Heart right ventricle (tissue), 16 donors: ENCODE measurements at places on chromosomes 6 and 20. TPM values are rescaled to one million over a fixed set of nuclear protein-coding genes. Genes with fewer than 3 reads are reported as not detected.

The CD83 gene
- polyA plus RNA-seq = 0.80 TPM

The WFDC13 gene
- not detected for polyA plus RNA-seq

The TRPC4AP gene
- 32.7 TPM for polyA plus RNA-seq

DNA sequence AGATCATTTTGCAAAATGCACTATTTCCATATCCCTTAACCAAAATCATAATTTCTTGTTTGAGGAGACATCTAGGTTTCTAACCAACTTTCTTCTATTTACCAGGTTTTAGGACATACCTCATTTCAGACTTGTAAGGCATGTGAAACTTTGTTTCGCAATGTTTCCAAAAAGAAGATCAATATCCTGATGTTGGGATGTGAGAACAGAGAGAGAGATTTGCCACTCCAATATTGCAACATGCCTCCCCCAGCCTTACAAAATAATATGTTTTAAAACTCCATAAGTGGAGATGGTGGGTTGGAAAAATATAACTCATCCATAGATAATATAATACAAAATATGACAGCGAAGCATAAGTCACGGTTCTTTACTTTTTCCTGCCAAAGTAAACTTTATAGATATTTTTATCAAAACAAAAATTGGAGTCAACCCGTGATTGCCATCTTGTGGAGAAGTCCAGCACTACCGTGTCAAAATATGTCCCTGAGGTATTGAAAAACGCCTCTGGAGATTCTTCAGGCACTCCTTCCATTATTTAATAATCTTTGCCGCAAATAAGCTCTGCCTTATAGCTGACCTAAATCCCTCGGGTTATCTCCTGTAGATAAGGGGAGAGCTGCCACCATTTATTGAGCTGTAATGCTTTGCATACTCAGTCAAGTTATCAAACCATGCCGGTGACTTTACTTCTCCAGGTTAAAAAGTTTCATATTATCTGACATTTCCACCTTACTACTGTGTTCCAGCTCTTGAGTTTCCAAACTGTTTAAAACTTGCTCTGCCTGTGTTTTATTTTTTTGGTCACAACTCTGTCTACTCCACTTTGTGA is 534.2 kb downstream of the HACE1 start:
- DNase-seq = no peak

The ACSS2 gene
- polyA plus RNA-seq = 65.4 TPM

The LIME1 gene
- polyA plus RNA-seq = 4.9 TPM

- no peak for DNase-seq
Observed at GRCh38 chr20:25070821-25071473, 11.0 kb downstream of the VSX1 start.

DNA sequence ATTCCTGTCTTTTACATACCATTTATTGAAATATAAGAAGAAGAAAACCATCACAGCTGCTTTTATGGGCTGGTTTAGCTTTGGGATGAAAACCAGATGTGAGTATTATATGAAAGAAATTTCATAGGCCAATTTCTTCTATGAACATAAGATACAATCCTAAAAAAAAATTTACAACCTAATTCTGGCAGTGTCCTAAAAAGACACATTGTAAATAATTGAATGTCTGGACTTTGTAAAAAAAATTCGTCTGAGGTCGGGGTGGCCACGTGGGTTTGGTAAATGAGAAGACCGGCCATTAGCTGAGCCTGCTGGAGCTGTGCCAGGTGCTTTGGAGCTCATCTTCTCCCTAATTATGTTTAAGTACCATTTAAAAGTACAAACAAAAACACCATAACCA is 26.8 kb downstream of the DACT2 start:
- no peak for DNase-seq

DNA sequence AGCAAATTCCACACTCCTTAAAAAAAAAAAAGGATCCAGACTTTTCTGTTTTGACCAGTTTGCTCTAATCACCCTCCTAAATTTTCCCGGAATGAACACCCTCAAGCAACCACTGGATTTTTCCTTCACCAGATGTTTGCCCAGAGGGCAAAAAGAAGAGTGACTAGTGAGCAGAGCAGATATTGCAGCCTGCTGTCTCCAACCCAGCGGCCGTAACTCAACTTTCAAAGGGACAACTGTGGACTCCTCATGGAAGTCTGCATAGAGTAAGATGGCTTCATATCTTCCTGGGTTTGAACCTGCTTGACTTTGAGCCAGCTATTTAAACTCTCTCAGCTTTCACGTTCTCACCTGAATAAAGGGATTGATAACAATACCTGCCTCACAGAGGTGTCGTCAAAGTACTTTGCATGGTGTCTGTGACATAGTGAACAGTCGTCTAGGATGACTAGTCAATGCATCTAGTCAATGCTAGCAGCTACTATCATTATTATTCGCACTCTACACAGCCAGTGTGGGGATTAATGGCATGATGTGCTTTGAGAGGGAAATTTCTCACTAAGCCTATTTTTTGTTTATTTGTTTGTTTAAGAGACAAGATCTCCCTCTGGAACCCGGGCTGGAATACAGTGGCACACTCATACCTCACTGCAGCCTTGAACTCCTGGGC is 92.2 kb upstream of the HIVEP1 start:
- DNase-seq = no peak

- no peak for DNase-seq
Observed at GRCh38 chr20:1298166-1298565, 30.8 kb downstream of the SDCBP2 start.

The BEND6 gene
- polyA plus RNA-seq = 0.15 TPM

The SYNE1 gene
- polyA plus RNA-seq = 18.9 TPM

The TSPO2 gene
- not detected for polyA plus RNA-seq

DNA sequence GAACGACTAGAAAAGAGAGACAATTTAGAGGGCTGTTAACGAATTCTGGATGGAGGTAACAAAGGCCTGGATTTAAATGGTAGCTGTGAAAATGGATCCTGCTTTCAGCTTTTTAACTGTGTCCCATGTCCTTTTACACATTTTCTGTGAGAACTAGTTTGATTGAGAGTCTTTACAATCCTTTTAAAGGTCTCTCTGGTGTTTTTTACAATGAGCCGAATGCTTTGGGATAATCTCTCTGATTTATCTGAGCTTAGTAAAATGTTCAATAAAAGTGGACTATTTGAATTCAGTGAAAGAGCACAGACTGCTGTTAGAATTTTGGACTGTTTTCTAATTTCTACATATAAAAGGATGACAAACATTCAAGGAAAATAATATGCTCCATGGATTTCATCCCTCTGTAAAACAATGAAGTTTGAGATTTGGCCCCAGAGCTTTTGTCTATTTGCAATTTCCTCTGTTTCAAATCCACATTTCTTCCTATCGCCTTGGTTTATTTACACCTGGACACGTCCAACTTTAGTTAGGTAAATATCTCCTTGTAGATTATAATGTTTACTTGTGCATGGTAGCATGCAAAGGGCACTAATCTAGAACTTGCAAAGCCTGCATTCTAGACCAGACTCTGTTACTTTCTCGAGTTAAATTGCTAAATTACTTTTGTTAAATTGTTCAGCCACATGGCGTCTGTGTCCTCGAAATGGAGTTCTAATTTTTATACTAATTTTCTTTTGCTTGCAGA is 871.0 kb upstream of the CITED2 start:
- DNase-seq = no peak

DNA sequence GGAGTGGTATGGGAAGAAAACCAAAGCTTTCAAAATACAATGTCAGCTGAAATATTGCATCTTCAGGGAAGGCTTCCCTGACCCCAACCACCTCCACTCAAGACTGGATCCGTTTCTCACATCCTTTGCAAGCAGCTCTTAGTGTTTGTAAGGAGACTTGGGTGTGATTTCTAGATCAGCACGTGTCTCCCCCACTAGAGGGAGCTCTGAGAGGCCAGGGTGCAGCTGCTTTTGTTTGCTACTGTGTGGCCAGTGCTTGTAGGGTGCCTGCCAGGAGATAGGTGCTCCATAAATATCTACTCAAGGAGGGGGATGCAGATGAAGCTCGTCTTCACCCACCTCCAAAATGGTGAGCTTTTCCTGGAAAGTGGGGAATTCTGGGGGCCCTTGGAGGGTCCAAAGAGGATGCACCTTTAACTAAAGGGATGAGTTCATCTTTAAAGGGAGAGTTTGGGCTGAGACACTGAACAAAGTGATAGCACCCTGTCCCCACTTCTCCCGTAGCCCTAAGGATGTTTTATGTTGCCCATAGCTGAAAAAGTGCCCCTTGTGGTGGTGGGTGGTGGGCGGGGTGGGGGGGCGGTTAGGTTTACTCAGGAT is 52.6 kb upstream of the MAFB start:
- peak; percentile 27 for DNase-seq

DNA sequence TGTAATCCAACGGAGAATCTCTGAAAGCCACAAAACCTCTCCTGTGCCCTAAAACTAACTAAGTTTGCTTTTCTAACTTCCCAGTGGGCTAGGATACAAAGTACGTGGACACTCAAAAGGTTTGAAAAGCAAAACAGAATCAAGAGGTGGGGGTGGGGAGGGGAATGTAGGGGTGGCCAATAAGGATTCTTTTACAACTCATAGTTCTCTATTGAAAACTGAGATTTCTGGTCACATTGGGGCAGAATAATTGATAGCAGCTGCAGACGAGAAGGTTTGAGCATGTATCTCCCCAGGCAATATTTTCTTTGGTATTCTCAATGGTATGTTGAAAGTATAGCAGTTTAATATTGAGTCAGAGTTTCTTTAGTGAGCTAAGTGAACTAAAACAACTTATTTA is 376.7 kb upstream of the CITED2 start:
- DNase-seq = no peak

DNA sequence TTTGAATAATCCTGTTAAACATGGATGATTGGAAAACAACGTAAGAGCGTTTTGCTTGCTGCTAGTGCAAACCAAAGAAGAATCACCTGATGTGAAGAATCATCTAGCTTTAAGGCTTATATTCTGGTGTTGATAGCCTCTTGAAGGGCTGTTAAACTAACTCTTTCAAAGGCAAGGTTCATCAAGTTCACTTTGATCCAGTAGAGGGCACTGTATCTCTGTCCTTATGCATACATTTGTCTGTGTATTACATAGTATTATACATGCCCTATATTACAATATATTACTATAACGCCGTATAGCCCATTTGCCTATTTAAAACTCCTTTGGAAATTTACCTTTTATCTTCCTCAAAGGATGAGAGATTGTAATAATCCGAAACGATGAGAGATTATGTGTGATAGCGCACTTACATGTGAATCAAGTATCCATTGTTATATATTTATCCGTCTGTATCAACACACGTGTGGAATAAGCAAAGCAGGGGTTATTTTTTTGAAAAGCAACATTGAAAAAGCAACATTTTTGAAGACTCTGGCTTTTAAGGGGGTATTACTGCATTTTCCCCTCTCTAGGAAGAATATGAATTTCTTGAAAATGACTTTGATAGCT is 50.8 kb upstream of the NRN1 start:
- DNase-seq = no peak

The SLC22A7 gene
- 0.15 TPM for polyA plus RNA-seq

- DNase-seq = no peak
Observed at GRCh38 chr6:117603821-117604220, 1.5 kb upstream of the GOPC start.

The PEX3 gene
- polyA plus RNA-seq = 5.0 TPM

- no peak for DNase-seq
Observed at GRCh38 chr6:31636698-31637596, 15.5 kb downstream of the BAG6 start.

DNA sequence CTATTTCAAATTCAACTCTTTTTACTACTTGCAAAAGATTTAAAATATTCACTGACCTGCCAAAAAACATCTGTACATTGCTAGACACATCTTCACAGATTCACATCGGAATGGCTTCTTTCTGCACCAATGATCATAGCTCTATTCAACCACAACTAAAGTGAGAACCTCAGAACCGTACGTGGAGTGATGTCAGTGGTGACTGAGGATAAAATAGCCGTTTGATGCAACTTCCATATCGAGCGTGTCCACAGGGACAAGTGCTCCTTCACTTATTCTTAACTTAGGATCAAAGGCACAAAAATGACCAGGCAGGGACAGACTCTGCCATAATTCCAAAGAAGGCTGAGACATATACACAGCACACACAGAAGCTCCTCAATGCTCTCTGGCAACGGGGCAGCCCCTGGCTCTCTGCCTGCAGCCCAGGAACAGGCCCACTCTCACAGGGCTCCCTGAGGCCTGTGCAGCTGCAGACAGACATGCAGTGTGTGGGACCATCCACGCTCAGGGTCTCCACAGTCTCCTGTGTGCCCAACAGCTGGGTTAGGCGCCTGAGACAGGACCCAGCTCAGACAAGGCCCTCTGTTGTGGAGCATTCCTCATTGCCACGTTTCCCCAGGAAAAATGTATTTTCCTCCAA is 22.8 kb downstream of the FYN start:
- DNase-seq = no peak

DNA sequence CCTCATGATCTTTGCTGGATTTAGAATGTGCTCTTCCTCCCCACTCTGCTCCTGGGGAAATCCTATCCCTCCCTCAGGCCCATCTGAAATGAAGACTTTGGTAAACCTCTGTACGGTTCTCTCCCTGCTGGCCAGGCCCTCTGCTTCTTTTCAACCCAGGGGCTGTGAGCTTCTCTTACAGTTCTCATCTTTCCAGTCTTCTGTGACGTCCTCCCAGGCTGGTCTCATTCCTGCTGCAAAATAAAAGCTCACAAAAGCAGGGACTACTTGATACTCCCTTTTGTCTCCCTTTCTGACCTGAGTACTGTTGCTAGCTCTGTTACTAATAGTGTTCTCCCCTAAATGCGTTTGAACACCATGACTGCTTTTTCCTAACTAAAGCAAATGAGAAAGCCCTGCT is 46.3 kb downstream of the UNC5CL start:
- no peak for DNase-seq

DNA sequence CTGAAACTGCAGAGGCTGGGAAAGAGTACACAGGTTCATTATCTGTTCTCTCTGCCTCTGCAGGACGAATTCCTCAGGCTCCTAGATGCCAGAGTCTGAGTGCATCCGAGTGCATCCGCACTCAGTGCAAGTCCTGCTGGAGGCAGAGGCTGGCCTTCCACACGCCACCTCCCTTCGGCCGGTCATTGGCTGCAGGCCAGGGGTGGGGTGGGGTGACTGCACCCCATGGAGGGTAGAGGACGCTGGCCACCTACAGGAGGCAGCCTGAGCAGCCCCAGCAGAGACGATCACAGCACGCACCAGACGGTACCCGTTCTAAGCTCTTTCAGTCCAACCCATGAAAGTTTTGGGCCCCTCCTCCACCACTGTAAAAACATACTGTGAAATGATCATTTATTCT is 11.7 kb downstream of the SFT2D1 start:
- DNase-seq = peak; percentile 71

DNA sequence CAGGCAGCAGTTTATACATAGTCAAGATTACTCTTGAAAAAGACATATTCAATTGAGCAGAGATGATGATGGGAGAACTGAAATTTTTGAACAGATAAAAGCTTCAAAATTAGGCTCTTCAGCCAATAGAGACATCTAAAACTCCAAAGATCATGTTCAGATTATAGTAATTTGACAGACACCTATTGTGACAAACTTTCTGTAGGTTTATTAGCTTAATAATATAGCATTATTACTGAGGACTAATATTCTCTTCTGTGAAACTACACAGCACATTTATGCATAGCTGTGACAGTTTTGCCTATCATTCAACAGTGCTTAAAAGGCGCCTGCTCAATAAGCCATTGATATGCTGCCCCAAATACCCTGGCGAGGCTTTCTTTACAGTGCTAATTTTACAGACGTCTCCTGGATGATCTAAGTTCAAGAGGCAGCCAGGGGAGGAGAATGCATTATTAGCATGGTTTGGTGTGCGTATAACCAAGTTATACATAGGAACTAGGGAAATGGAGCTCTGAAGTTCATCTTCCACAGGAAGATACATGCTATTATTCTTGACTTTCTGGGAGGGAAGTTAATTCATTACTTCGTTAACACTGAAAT is 21.5 kb downstream of the PLAGL1 start:
- DNase-seq = no peak
